ENCODE measurements at places on chromosomes 7 and 10. TPM values are rescaled to one million over a fixed set of nuclear protein-coding genes. Genes with fewer than 3 reads are reported as not detected.

- no peak overlapping the region for H3K4me3 ChIP-seq
- H3K27ac ChIP-seq, result no peak overlapping the region
- H3K27me3 ChIP-seq, result no peaks in the 10 kb centered on the region
- no peak for DNase-seq
Observed at GRCh38 chr10:803041-803741, 113.7 kb upstream of the DIP2C start.

DNA sequence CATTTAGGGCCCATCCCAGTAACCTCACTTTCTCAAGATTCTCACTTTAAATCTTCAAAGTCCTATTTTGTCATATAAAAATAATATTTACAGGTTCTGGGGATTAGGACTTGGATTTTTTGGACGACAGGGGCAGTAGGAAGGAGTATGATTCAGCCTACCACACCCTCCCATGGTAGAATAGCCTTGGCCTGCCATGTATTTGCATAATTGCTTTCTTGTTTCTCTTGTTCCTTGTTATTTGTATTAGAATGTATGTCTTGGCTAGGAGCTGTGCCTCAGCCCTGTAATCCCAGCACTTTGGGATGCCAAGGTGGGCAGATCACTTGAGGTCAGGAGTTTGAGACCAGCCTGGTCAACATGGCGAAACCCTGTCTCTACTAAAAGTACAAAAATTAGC is 92.5 kb downstream of the ELAPOR2 start:
- H3K4me3 ChIP-seq, result no peak overlapping the region
- H3K27me3 ChIP-seq, result peaks cover under 1% of the 10 kb centered on the region
- peaks cover 11% of the 10 kb centered on the region for H3K4me1 ChIP-seq
- H3K27ac ChIP-seq, result no peak overlapping the region

DNA sequence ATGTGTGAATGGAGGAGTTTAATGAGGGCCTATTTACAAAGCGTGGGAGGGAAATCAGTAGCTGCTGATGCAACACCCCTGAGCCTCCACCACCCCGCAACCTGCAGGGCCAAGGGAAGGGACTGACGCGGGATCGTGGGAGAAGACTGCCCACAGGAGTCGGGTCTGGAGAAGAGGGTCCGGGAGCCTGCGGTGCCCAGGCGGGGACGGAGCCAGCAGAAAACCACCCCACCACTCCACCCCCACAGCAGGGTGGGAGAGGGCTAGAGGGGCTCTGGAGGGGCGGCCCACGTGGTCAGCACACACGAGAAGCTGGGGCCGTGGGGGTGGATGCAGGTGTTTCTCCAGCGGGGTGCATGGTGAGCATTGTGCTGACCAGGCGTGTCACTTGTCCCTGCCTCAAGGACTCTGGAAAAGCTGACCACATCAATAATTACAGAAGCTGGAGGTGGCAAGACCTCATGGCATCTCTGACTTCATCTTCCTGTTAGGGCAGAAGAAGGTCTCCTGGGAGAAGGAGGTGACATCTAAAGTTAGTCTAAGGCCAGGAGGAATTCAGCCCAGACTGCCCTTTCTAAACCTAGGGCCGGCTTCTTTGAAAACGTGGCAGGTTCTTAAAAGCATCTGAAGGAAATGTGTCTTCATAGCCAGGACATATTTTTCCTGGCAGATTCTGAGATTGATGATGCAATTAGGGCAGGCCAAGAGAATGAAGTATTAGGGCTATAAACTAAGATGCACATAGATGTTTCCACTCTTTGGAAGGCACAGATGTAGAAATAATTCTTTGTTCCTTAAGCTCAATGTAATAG is 150.9 kb downstream of the RGS10 start:
- H3K27ac ChIP-seq, result no peak overlapping the region
- no peaks in the 10 kb centered on the region for H3K27me3 ChIP-seq
- H3K36me3 ChIP-seq, result peaks cover 5% of the 10 kb centered on the region
- no peak overlapping the region for H3K4me3 ChIP-seq
- peaks cover 16% of the 10 kb centered on the region for H3K4me1 ChIP-seq
- DNase-seq, result no peak

The NOBOX gene
- polyA plus RNA-seq, result not detected

The FLNC gene
- polyA plus RNA-seq, result not detected
